Heart left ventricle (tissue), 16 donors: ENCODE measurements at places on chromosomes 7 and 10. TPM values are rescaled to one million over a fixed set of nuclear protein-coding genes. Genes with fewer than 3 reads are reported as not detected.

GRCh38 chr10:70479626-70480238, 1.2 kb downstream of the PALD1 start:
- peak; percentile 51 for DNase-seq

DNA sequence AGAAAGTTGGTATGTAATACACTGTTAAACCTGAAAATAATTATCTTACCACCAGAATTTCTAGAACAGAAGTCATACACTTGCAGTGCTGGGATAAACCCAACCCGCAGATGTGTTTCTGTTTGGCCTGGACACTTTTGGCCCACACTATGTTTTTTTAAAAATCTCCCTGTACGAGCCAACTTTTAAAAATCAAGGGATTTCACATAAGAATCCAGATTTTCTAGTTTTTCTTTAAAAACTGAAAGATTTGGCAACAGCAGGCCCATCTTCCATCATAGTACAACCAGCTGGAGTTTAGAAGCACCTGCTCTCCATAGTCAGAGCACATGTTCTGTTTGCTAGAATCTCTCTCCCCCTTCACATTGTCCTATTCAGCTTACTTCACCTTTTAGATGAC, 74.0 kb downstream of the TLL2 start:
- DNase-seq: no peak

GRCh38 chr10:120186506-120186905, 270.5 kb upstream of the PLPP4 start:
- no peak for DNase-seq

- no peak for DNase-seq
Observed at GRCh38 chr10:78263521-78263988, 229.9 kb downstream of the RPS24 start.

Gene NODAL
- total RNA-seq: not detected

GRCh38 chr10:83765731-83766130, 373.6 kb upstream of the GHITM start:
- DNase-seq: no peak

- no peak for DNase-seq
Observed at GRCh38 chr10:93547522-93547921, 18.9 kb upstream of the FFAR4 start.
